ENCODE measurements at places on chromosomes 5 and 9.

DNA sequence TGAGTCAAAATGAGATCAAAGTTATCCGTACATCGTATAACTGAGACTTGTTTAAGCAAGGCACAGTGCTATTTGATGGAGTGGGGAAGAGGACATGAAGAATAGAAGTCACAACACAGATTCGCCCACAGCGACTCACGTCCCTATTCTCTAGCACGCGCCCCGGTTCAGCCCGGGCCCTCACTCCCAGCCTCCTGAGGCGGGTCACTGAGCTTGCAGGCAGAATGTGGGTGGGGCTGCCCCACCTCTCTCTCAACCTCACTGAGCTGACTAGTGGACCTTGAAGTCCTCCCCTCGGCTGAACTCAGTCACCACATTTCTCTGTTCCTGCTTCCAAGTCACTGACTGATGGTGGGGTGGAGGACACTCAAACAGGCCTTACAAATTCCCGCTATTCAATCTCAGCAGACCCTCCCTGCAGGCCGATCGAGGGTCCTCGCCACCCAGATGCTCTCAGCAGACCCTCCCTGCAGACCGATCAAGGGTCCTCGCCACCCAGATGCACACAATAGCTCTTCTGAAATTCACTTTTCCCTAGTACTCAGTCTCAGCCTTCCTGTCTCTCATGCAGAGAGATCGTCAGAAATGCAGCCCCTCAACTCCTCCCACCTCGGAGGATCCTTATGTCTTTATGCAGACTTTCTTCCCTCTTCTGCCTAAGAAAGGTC is 12.9 kb downstream of the GLDC start:
- no peak for DNase-seq

GRCh38 chr5:96517295-96517694 is 84.2 kb upstream of the PCSK1 start:
- DNase-seq = no peak

DNA sequence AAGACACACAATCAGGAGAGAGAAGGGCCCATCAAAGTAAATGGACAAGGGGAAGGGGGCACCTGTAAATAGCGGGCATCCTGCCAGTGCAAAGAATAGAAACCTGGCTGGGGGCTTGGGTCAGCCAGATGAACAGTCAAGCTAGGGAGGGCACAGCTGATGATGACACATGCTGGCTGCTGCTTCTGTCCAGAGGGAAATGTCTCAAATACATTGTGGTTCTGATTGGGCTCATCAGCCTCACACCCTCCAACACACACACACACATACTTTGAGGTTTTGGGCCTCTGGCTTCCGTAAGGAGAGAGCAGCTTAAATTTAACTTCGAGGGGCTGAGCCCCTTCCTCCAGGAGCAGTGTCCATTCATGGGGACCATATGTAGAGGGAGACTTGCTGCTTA is 27.6 kb upstream of the SPATA31E1 start:
- DNase-seq = no peak

- DNase-seq = no peak
These were observed 28.4 kb upstream of the PRDM12 start for GRCh38 chr9:130635721-130636647.

DNA sequence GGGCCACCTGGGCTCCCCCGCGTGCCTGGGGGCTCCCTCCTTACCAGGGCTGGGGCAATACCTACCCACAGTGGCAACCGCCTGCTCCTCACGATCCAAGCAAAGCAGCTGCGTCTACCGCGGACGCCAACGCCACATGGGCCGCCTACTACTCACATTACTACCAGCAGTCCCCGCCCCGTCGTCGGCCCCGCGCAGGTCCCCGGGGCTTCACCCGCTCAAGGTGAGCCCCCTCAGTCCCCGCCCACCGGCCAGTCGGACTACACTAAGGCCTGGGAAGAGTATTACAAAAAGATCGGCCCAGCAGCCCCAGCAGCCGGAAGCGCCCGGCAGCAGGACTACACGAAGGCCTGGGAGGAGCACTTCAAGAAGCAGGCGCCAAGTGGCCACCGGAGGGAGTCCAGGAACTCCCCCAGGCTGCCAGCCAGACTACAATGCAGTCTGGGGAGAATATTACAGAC is 106.0 kb upstream of the MTAP start:
- no peak for DNase-seq

- no peak for DNase-seq
These were observed 78.4 kb downstream of the NDFIP1 start for GRCh38 chr5:142186857-142187594.
